PC-9 (cell line): ENCODE measurements at places on chromosomes 1 and 21.

DNA sequence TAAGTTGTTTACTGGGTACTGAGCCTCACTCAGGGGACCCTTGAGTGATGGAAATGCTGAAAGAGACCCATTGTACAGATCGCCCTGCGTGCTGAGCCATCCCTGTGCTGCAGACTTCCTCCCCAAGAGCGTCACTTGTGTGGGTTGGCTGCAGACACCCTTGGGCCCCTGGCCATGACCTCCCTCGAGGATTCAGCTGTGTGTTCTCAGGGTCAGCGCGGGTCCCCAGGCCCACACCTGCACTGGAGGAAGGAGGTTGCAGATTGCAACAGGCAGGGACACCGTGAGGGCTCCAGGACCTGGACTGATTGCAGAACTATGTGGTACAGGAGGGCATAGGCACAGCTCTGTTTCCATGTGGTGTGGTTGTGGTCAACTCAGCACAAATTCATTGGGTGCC is 4.4 kb downstream of the SNAP47 start:
- no peak for DNase-seq

DNA sequence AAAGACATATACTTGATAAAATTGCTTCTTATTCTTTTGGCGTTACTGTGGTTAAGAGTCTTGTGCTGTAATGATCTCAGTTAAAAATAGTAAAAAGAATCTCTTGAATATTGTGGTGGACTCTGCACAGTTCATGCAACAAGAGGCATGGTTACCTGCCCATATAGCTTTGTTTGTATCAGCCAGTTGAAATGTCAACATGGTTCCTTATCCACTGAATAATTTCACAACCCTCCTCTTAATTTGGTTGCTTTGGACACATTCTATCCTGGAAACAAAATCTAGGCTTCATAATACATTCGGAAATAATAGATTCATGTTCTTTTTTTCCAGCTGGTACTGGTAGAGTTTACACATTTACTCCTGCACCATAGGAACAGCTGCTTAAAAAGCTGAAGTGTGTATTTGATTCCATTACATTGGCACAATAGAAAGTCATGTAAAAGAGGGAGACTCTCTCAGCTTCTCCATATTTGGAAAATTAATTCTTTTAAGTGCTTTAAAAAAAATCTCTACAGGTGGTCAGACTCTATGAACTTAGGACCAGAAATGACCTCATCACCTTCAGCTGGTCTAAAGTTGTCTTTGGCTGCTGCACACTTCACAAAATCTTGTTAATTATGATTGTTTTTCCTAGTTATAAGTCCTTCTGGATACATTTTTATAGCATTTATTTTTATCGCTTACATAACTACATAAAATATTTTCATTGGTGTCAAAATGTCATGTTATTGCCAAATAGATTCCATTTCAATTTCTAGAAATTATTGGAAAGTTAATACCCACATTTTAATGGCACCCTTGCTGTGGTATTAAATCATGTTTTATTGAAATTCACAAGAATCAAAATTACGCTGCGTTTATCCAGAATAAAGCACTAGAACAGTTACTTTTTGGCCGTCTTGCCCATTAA is 100.2 kb downstream of the LTN1 start:
- DNase-seq, result no peak

GRCh38 chr1:113835686-113836290 is 23.5 kb upstream of the RSBN1 start:
- peak; percentile 54 for DNase-seq

DNA sequence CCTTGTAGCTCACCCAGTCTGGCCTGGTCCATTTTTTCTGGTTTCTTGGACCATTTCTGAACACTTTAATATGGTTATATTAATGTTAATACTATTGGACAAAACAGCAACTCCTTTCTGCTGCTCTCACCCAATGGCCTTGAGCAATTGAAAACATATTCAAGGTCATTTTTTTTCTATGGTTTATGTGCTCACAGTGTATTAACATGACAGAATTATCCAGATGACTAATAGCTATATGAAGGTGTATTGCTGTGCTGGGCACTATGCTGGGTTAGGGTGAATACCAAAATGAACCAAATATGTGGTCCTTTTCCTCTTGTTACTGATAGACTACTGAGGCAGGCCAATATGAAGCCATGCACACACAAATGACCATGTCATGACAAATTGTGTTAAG is 591.6 kb upstream of the PLXNA2 start:
- DNase-seq, result no peak

- no peak for DNase-seq
Measured at GRCh38 chr1:53617851-53618499, 121.0 kb downstream of the GLIS1 start.

DNA sequence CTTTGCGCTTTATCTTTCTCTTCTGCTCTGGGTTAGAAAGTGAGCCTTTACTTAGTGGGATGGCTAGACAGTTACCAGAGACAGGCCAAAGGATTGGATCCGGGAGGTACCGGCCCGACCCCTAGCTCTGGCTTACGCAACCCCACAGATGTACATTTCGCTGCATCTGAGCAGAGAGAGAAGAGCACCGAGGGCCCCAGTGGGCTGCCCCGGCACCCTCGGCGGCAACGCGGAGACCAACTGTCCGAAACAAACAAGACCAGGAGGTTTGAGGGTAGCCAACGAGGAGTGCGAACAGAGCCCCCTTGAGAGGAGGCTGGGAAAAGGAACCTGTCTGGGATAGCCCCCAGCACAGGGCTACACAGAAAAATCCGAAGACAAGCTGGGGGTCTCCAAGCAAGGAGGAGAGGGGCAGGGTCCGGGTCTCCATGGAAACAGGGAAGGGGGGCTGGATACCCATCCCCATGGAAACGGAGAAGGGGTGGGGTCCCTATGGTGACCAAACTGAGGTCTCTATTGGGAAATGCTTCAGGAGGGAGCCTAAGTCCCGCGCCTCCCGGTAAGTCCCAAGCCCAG is 373 bp downstream of the MTF1 start:
- DNase-seq, result no peak

GRCh38 chr1:63874278-63874880 is 100.6 kb downstream of the ROR1 start:
- no peak for DNase-seq
